ENCODE measurements at places on chromosomes 11 and 22.

DNA sequence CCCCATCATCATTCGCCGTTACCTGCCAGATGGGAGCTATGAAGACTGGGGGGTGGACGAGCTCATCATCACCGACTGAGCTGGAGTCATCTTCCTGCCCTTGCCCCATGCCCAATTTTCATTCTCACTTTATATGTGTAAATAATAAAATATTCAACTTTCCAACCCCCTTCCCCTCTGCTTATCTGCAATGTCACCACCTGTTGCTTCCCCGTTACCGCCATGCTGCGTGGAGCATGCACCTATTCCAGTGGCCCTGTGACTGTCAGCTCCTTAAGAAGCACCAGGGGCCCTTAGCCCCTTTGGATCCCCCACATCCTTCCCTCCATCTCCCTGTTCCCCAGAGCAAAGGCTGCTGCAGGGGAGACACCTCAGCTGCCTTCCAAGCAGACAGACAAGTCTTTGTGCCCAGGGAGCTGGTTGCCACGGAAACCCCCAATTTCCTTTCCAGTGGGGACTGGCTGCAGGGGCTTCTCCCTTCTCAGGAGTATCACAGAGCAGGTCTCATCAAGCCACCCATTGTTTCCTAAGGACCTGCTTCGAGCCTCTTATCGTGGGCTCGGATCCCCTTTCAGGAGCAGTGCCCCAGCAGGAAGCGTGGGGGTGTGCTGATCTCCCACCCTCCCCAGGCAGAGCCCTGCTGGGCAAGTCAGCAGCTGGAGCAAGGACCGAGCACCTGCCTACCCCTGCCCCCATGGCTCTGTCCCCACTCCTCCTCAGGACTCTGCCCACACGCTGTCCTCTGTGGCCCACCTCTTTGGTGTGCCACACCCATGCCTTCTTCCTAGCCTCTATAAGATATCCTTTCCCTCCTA lies 14.3 kb downstream of the POLR2F start:
- no peak for DNase-seq

DNA sequence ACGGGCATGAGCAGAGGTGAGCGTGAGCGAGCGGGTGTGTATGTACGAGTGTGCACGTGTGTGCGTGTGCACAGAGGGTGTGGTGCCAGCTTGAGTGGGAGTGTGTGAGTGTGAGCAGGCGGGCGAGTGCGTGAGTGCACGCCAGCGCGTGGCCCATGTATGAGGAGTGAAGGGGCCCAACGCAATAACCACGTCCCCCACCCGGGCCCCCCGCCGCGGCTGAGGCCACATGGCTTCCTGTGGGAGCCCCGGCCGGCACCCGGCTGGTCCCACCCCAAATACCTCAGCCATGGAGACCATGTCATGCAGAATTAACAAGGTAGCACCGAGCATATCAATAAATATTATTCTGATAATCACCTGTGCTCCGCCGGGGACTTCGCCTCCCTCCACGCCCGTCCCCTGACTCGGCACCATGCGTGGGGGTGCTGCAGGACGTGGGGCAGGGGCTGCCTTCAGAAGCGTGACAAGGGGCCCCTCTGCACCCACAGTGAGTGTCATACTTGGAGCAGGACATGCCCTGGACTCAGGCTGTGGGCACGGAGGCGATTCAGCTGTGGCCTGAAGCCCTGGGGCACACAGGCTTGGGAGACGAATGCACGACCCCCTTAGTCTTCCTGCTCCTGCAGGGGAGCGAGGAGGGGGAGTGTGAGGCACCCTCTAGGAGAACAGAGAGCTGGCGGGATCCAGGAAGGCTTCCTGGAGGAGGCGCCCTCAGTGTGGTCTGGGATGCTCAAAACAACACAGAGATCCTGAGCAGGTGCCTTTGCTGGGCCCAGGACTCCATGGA lies 5.6 kb upstream of the TRABD start:
- DNase-seq: no peak

- no peak for DNase-seq
Observed at GRCh38 chr11:26936109-26936508, 57.8 kb upstream of the FIBIN start.

GRCh38 chr11:108364159-108364558 lies 103.2 kb downstream of the C11orf65 start:
- DNase-seq: no peak

DNA sequence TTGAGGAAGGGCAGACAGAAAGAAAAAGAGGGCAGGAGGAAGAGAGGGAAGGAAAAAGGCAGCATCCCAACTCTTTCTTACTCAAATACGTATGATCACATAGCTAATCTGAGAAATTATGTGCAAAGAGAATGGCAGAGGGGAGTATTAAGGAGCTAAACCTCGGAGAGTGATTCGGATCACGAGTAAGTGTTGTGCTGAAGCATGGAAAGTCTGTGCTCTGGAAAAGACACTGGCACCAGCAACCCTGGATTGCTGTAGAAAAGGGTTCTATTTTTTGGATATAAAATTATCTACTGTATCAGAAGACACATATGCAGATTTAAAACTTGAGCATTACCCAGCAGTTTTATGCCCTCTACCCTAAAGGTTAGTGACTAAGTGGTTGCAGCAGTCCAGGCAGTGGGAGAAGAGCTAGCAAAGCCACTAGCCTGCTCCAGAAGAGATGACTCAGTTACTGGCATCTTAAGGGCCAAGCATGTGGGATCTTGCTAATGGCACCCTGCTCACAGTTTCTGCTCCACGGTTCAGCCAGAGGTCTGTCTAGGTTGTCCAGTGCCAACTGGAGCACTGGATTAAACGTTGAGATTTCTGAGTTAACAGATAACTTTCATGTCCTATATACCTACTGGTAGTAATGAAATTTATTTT lies 151.7 kb downstream of the SWAP70 start:
- DNase-seq: no peak

GRCh38 chr11:112121981-112122615 lies 35.4 kb downstream of the SDHD start:
- DNase-seq: no peak

DNA sequence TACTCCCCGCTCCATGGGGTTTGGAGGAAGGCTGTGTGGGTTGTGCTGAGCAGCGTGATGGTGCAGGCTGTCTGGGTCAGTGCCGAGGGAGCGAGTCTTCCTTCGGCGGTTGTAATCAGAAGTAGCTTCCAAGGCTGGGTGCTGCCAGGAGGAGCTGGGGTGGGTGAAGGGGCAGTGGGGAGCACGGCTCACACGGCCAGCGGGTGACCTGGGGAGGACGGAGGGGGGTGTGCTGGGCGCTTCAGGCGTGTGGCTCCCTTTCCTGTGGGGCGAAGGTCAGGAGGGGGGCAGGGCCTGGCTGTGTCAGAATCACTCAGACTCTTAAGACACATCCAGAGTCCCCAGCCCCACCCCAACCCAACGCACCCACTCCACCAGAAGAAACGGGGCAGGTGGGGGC lies 60.2 kb downstream of the LRP5 start:
- no peak for DNase-seq

GRCh38 chr11:2807801-2808241 lies 77.8 kb downstream of the CDKN1C start:
- no peak for DNase-seq

DNA sequence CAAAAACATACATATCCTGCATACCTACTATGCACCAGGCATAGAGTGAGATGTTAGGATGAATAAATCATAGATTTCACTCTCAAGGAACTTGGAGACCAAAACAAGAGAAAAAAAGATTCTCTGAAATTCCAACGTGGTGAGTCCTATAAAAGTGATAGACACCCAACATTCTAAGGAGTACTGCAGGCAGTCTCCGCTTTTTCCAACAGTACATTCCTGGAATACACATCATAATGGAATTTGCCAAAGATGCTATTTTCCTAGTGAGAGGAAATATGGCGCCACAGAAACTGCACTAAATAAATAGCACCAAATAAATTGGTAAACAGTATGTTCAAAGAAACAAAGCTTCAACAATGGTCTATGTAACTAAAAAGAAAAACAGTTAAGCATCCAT lies 6.0 kb downstream of the TMEM123 start:
- DNase-seq: no peak

All from activated CD8-positive, alpha-beta memory T cell treated with anti-CD3 and anti-CD28 coated beads for 1 hour (primary cell).